ENCODE measurements at places on chromosomes 3 and 15.

- DNase-seq, result no peak
Measured at GRCh38 chr3:123291404-123291803, 89.7 kb downstream of the SEC22A start.

GRCh38 chr15:68205558-68205944 is 419 bp upstream of the CALML4 start:
- no peak for DNase-seq

DNA sequence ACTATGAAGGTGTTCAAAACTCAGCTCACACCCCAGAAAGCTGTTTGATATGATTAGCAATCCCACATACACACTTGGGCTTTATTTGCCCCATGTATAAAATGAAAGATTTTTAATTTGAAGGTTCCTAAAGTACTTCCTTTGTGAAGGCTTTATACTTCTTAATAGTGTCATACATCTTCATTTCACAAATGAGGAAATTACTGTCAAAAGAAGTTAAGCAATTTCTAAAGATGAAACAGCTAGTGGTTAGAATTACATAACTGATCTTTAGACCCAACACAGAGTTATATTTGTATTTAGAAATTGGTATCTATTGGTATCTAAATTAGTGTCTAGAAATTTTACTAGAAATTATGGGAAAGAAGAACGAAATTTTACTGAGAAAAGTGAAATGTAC is 7.1 kb downstream of the CD200R1 start:
- DNase-seq, result no peak

- no peak for DNase-seq
Measured at GRCh38 chr3:11307830-11308432, 35.7 kb downstream of the ATG7 start.

DNA sequence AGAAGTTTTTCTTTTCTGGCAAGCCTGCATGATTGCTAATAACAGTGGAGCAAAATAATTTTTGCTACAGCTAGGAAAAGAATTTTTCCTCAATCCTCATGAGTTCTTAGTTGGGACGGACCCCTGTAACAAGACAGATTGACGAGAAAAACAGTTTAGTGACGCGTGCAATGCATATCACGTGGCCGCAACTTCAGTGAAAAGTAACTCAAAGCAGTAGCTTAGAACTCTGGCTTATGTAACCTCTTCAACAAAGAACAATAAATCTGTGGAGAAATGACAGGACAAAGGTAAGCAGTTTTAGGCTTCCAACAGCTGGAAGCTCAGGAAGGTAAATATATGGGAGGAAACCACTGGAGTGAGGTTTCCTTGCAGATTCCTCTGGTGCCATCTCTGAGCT is 19.7 kb downstream of the FAM107A start:
- DNase-seq, result no peak

Data from stimulated activated CD4-positive, alpha-beta T cell treated with anti-CD3 and anti-CD28 coated beads, TNF-alpha, amount 100 ng/mL, for 48 hours (primary cell).